ENCODE measurements at places on chromosomes 16 and 17.

DNA sequence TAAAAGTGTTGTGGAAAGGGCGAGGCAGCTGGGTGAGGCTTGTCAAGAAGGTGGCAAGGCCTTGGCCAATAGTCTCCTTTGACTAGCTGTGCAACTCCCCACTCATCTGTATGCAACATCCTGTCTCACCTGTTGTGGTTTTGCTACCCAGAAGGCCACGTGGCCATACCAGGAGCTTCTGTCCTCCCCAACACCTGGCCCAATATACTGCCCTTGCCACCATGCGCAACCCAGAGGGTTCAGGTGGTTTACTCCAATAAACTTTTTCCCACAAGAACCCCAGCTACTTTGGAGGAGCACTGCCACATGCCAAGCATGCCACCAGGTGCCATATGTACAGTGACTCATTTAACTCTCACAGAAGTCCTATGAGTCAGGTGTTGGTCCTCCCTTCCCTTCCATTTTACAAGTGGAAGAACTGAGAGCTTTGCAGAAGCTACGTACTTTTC is 10.2 kb downstream of the MYO19 start:
- no peak for DNase-seq

- DNase-seq: peak; percentile 40
Observed at GRCh38 chr17:61009663-61010062, 332.0 kb downstream of the BCAS3 start.

GRCh38 chr17:31225831-31226230 is 71.2 kb downstream of the OMG start:
- no peak for DNase-seq

DNA sequence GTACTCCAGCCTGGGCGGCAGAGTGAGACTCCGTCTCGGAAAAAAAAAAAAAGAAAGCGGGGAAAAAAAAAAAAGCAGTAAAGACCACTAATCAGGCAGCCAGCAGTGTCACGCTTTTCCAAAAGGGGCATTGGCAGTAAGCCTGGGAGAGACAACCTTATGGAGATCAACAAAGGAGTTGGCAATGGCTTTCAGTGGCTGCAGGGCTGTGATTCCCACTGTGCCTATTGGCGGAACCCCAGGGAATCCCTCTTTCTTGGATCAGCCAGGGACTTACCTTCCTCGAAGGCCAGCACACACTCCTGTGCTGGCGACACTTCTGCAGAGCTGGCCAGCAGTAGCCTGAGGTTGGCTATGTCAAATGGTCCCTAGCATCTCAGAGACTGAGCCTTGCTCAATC is 43.2 kb upstream of the ZFHX3 start:
- DNase-seq: no peak

DNA sequence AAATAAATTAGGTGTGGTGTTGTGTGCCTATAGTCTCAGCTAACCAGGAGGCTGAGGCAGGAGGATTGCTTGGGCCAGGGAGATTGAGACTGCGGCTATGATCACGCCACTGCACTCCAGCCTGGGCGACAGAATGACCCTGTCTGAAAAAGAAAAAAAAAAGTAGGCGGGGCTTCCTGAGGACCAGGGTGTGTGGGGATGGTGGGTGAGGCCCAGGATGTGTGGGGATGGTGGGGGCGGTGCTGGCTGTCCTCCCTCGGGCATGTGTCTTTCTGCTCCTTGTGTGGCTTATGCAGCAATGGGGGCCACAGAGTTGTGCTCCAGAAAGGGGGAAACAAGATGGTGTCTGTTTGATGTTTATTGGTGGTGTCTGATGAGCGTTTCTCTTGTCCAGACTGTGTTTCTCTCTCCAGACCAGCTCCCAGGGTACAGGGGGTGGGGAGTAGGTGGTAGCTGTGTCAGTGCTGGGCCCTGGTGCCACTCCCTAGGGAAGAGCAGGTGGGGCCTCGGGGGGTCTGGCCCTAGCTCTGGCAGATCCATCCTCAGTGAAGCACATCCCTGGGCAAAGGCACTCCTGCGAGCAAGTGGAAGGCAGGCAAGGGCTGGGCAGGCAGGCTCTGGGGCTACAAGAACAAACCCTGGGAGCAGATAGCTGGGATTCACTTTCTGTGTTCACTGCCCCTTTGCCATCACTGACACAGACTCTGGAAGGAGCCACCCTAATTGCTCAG is 2.3 kb downstream of the LCAT start:
- DNase-seq: no peak

DNA sequence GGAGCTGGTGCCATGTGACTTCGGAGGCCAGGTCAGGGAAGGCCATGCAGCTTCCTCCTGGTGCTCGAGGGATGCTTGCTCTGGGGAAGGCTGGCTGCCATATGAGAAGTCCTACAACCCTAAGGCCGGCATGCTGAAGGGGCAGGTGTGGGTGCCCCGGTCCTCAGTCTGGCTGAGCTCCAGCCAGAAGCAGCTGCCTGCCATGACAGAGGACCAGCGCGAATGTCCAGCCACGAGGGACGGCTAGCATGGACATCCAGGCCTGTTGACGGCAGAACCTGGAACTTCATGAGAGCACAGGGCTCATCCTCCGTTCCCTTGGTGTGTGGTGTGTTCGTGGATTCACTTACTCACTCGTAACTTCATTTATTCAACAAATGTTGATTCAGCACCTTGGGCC is 140.6 kb downstream of the IRF8 start:
- no peak for DNase-seq

GRCh38 chr16:87033021-87033471 is 284.1 kb downstream of the C16orf95 start:
- no peak for DNase-seq

GRCh38 chr16:71895679-71896365 is 491 bp downstream of the IST1 start:
- DNase-seq: peak; percentile 51

- no peak for DNase-seq
Observed at GRCh38 chr17:46121165-46121764, 72.0 kb downstream of the KANSL1 start.

DNA sequence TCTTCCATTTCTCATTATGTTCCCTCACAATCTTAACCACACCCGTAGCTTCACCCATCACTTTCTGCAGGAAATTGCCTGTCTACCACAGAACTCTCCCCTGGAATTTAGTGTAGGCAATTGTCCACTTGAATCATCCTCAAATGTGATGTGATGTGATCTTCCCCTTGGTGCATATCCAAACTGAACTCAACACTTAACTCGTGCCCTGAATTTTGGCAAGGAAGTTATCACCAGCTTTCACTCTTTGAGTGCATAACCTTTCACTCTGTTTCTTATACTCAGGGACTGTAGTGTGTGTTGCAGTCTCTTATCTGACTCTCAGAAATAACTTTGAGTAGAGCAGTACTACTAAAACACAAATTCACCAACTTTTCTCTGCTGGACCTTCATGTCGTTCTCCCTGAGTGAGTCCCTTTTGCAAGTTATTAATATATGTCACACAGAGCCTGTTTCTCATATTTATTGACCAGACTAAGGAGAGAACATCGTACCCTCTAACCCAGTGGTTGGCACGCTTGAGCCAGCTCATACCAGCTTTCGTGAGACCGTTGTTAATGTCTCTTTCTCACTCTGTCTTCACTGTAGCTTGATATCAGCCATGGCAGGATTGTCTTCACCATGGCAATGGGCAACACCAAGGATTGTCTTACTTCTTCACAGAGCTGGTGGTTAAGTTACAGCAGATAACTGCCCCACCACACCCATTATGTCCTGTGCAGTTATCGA is 558.9 kb upstream of the HSBP1 start:
- no peak for DNase-seq

GRCh38 chr17:38747463-38748148 is 530 bp downstream of the PCGF2 start:
- DNase-seq: peak; percentile 73

- no peak for DNase-seq
Observed at GRCh38 chr17:81866440-81867169, 4.5 kb downstream of the ARHGDIA start.

DNA sequence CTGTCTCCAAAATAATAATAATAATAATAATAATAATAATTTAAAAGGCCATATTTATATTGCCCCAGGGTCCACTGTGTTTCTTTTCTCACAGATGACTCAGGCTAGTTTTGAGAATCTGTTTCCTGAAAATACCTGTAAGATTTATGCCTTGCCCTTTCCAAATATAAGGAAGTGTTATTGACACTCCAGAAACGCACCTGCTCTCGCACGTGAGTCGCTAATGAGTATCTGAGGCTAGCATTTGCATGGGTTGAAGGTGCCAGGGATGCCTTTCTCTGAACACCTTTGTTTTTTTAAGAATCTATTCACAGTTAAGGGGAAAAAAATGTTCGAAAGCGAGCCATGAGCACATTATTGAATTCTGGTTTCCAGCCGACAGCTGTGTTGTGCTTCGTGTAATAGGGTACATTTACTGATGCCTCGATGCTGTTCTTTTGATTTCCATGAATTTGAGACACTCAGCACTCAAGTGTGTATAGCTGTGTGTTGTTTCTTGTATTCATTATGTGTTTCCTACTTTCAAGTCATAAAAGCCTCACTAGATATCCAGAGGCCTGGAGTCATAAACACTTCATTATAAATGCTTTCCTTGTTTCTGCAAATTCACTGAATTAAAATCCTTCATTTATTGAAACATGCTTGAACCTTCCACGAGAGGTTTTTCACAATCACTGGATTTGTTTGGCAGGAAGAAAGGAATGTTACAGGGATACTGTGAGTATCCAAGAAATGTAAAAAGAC is 45.0 kb upstream of the NOL11 start:
- DNase-seq: no peak

DNA sequence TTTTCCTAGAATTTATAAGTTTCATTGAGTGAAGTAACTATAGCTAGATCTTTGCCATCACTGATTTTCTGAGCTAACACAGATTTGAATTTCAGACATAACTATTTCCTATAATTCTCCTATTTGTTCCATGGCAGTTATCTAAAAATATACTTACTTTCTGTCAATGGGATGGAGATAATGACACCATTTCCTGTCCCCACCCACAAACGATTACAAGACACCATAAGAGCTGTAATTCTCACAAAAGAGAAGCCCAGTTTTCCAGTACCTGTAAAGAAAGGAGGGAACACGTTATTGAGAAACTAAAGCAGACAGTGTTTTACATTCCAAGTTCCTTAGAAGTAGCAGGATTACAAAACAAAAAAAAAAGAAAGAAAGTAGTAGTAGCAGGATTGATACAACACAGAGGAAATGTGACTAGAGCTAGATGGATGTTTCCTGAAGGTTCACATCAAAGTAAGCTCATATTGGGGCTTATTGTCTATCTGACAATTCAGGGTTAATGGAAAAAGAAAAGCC is 110.9 kb upstream of the TOB1 start:
- DNase-seq: no peak

- DNase-seq: no peak
Observed at GRCh38 chr16:17301184-17301583, 169.6 kb downstream of the XYLT1 start.

DNA sequence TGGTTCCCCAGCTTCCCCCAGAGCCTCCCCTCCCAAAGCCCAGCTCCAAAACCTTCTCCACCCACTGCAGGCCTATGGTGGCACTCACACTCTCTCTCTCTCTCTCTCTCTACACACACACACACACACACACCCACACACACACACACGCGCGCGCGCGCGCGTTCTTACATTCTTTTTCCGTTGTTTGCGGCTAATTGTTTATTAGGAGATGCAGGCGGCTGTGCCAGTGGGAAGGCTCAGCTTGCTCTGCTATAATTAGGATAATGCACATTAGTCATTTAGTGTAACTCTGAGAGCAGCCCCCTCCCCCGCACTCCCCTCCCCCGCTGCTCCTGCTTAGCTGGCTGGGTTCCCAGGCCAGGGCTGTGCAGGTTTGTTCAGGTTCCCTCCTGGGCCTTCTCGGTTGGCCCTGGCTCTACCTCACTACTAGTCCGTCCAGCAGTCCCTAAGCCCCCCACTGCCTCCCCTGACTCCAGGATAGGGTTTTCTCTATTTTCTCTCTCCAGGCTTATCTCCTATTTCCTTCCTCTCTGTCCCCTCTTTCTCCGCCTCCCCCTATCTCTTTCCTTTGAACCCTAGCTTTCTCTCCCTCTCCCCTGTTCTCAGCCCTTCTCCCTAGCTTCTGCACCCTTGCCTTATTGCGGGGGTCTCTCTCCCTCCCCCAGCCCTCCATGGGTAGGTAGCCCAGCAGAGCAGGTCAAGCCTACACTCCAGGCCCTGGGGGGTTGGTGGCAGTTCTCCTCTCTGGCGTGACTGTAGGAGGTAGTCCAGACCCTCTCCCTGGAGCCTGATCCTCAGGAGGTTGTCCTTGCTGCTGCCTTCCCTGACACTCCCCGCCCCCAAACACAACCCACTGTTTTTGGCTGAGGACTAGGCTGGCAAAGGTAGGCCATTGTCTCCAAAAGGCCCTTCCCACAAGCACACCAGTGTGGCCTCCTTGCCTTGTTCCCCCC is 34.0 kb downstream of the TMEM132E start:
- peak; percentile 55 for DNase-seq

- DNase-seq: no peak
Observed at GRCh38 chr17:69187294-69187693, 41.3 kb downstream of the ABCA10 start.

DNA sequence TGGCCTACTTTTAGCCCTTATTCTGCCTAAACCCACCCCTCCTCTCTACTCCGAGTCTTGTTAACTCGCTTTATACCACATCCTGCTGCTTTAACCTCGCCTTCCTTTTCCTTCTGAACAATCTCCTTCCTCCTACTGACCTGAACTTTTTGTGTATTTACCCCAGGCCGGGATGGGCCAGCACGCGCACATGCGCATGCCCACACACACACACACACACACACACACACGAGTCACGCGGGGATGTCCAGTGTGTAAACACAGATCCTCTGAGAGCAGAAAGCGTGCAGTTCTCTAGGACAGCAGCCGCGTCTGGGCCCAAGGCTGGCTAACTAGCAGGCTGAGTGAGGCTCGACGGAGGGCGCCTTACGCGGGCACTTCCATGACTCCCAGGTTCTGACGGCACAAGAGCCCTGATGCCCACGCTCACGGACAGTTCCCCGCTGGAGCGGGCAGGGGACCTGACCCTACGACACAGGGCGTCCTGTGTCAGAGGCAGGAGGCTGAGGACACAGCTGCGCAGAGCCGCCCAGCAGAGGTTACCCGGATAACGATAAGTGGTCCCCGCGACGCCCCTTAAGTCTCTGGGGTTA is 610 bp downstream of the PIK3R5 start:
- DNase-seq: no peak

- no peak for DNase-seq
Observed at GRCh38 chr17:69884846-69885245, 190.2 kb upstream of the KCNJ16 start.

- no peak for DNase-seq
Observed at GRCh38 chr16:86257546-86257945, 252.8 kb upstream of the FOXF1 start.

DNA sequence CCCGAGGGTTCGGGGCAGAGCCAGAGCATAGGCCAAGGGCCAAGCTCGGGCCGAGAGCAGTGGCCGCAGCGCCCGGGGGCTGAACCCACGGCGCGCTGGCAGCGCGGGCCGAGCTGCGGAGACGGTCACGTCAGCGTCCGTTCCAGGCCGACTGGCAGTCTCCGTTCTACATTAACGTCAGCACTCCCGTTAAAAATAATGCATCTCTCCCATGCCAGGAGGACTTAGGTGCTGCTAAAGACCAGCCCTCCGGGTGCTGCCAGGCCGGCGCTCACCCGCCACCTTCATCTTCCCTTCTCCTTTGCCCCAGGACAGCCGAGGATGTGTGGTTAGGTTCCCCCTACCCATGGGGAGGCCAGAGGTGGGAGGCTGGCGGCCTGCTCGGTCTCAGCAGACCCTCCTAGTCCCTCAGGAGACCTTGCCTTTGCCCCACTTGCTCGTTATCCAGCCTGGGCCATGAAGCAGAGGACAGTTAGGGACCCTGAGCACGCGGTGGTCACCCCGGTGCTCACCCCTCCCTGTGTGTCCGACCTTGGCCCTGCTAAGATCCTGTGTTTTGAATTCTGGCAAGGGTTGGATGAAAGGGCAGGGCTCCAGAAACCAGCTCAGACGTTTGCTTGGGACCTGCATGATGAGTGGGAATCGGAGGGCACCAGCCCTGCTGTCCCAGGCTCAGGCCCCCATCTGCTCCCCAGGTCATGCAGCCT is 572 bp downstream of the MPG start:
- peak; percentile 40 for DNase-seq
